Activated naive CD4-positive, alpha-beta T cell (primary cell): ENCODE measurements at places on chromosomes 2 and 18.

- no peak for DNase-seq
These were observed 1.4 kb upstream of the ZFP36L2 start for GRCh38 chr2:43227830-43228281.

DNA sequence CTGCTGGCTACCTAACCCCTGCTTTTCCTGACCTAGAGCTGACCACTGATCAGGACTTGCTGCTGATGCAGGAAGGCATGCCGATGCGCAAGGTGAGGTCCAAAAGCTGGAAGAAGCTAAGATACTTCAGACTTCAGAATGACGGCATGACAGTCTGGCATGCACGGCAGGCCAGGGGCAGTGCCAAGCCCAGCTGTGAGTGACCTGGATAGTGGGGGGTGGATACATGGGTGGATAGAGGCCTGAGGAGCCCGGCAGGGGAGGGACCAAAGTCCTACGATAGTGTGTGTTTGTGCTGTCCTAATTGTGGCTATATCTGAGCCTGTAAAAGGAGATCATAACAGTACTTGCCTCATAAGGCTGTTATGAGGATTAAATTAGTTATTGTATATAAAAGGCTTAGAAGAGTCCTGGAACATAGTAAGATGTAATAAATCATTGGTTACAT is 8.2 kb downstream of the PLCD4 start:
- no peak for DNase-seq

DNA sequence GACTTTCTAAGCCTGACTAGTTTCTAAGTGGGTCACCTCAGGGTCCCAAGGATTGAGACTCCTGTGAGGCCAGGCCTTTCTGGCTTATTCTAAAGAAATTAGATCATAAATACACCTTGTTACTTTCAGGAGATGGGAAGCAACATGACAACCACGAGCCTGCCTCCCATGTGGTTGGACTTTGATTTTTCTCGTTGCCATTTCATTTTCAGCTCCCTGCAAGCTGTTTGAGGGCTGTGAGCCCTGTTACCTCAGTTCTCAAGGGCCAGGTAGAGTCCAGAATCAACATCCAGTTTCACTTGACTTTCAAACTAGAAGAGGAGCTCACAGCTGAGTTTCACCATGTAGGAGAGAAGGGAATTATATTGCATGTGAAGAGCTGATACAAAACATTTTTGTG is 159.8 kb upstream of the BCL2L11 start:
- DNase-seq, result no peak

DNA sequence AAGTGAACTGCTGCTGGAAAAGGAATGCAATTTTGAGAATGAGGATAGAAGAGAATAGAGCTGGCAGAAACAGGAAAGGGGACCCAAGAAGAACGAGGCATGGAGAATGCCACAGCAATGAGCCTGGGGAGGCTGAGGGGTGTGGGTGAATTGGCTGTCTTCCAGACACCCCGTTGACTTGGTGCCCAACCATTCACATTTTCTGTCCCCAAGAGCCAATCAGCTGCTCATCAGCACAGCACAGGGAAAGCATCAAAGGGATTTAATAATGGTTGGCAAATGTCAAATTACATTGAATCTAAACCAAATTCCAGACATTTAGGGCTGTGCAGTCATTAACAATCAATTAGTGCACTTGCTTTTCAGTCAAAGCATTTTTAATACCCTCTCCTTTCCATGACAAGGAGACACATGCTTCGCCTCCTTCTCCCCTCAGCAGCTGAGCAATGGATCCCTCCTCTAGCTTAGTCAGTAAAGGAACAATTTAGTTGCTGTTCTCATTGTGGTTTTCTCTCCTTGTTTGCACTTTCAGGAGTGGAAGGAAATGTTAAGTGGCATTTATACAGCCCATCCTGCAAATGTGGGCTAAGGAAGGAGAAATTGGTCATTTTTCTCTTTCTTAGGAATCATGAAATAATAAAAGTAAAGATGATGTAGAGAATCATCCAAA is 98.8 kb downstream of the KLF7 start:
- DNase-seq, result no peak

GRCh38 chr18:59481436-59481835 is 122.4 kb upstream of the LMAN1 start:
- no peak for DNase-seq
